ENCODE measurements at places on chromosomes 5 and 9.
A peak's percentile ranks its signal among the peaks of the same experiment; 100 is the strongest.

DNA sequence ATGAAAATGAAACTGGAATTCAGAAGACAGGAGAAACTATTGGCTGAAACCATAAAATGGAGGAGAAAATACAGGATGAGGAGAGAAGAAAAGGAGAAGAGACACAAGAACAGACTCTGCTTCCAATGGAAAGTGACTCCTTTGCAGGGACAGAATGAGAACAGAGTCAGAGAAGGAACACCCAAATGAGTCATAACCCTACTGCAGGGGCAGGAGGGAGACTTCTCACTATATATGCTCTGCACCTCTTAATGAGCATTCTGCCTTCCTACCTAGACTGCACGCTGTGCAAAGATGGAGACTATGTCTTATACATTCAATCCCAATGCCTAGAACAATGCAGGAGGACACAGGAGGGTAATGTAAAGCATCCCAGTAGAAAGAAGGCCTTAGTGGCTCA is 2.1 kb downstream of the SAXO1 start:
- DNase-seq: no peak

- DNase-seq: no peak
Measured at GRCh38 chr5:67339219-67339767, 142.7 kb upstream of the CD180 start.

- no peak for DNase-seq
Measured at GRCh38 chr5:91478096-91478495, 95.0 kb upstream of the ARRDC3 start.

DNA sequence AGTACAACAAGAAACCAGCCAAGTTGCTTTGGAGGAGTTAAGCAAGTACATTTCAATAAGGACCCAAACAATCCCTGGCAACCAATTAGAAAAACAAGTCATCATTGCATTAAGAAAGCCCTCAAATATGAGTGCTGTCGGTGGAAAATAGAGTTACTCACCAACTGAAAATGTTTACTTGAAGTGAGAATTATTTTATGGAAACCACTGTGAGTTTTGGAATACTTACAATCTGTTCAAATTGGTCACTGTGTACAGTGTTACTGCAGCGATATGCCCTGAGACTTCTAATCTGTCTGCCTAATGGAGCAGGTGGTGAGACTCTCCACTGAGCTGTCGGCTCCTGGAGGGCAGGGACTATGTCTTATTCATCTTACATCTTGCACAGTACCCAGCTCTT is 1073.2 kb upstream of the DMAC1 start:
- peak; percentile 8 for DNase-seq

DNA sequence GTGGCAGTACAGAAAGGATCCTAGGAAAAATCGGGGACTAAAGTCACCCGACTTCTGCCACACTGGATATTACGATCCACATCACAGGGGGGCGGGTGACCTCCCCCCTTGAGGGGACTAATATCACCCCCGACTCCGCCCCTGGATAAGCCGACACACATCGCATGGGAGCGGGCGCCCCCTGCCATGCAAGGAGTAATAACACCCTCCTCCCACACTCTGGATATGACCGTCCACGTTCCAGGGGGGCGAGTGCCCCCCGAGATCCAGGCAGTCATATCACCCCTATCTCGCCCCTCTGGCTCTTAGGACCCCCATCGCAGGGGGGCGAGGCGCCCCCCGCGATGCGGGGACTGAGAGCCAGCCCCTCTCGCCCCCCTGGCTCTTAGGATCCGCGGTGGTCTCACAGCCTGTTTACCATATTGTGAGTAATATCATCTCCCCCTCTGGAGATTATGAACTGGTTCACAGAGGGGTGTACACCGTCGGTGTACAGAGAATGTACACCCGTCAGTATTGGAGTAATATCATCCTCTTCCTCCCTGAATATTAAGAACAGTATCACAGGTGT is 423.0 kb downstream of the DIRAS2 start:
- DNase-seq: no peak

DNA sequence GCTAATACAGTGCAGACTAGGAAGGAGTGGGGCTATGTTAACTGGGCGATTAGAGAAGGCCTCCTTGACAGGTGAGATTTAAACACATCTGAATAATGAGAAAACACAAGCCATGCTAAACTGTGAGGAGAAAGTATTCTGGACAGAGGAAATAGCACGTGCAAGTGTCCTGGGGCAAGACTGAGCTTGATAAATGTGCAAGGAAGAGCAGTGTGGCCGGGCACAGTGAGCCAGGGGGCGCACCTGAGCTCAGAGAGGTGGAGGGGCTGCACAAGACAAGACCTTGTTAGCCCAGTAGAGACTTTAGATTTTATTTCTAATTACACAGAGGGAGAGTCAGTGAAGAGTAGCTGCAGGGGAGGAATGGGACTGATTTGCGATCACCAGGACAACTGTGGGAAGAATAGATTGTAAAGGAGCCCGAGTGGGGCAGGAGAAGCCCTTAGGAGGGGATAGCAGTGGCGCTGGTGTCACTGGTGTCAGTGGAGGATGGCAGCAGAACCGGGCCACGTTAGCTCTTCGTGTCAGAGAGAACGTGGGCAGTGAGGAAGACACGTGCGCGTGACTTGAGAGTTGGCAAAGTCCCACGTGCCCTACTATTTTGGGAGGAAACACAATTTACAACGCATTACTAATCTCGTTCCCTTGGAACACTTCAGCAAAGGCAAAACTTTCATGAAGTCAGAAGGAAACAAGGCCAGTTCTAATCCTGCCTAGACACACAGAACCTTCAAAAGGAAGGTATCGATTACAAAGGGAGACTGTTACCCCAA is 17.9 kb upstream of the C5orf47 start:
- DNase-seq: no peak

DNA sequence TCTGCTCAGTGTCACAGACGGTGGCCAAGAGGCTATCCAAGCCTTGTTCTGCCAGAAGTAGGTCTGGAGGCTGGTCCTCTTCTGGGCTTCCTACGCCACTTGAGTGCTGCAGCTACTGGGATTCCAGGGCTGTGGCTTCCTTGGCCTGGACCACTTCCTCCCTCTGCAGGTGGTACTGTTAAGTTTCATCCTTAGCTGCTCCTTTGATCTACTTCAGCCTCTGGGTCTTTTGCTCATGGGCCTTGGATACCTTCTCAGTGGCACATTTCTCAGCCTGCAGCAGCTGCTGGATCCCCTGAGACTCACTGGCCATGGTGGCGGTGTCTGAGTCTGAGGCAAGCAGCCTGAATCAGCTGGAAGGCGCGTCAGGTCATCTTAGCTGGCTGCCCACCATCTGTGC is 10.3 kb downstream of the CNOT8 start:
- DNase-seq: no peak

DNA sequence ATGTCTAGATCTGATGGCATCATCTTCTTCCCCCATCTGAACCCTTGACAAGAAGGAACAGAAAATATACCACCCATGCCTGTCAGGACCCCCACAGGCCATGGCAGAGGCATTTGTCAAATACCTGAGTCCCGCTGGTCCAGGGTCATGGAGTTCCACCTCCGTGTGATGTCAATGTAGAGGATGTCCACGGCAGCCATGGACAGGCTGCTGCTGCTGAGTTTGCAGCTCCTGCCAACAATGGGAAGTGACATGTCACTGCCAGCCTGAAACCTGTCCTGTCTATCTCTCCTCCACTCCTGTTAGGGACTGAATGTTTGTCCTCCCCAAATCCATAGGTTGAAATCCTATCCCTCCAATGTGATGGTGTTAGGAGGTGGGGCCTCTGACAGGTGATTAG is 208.8 kb downstream of the DAB2IP start:
- no peak for DNase-seq

DNA sequence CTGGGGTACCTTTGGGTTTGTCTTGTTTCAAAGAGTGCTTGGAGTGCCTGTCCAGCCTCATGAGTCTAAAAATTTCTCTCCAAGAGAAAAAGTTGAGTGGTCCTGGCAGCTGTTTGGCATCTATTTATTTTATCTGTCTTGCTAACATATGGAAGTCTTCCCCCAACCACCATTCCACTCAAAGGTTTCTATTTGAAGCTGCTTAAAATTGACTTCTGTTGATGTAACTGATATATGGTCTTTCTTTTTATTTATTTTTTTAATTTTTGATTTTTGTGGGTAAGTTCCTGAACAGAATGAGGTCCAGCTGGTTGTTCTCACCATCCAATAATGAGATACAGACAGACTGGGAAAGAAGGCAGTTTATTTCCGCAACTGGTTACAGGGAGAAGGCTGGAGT is 178.7 kb upstream of the SGCD start:
- no peak for DNase-seq

DNA sequence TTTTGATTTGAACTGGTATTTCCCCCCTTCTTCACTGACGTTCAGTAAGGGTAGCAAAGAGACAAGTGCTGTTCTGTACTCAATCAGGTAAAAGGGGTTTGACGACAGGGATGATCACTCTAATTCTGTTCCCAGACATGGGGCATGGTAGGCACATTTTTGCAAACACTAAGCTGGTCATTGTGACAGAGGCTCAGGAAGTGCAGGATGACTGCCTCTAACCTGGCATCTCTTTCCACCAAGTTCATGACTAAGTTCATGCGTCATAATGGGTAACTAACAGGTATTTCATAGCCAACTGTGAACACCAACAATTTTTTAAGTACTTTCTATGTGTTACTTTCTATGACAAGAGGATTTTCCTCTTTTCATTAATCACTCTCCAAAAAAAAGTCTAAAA is 166.5 kb downstream of the MAPKAP1 start:
- DNase-seq: no peak

DNA sequence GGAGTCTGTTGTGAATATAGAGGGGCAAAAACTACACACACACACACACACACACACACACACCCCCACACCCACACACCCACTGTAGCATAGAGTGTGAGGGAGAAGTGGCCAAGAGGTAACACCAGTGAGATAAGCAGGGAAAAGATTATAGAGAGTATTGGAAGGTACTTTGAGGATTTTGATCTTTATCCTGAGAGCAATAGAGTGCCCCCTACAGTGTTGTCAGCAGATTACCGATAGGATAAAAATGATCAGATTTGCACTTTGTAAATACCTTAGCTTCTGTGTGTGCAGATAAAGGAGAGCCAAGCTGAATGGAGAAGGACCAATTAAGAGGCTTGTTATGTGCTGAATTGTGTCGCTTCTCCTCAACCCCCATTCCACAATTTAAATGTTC is 32.3 kb downstream of the ERCC6L2 start:
- DNase-seq: no peak

DNA sequence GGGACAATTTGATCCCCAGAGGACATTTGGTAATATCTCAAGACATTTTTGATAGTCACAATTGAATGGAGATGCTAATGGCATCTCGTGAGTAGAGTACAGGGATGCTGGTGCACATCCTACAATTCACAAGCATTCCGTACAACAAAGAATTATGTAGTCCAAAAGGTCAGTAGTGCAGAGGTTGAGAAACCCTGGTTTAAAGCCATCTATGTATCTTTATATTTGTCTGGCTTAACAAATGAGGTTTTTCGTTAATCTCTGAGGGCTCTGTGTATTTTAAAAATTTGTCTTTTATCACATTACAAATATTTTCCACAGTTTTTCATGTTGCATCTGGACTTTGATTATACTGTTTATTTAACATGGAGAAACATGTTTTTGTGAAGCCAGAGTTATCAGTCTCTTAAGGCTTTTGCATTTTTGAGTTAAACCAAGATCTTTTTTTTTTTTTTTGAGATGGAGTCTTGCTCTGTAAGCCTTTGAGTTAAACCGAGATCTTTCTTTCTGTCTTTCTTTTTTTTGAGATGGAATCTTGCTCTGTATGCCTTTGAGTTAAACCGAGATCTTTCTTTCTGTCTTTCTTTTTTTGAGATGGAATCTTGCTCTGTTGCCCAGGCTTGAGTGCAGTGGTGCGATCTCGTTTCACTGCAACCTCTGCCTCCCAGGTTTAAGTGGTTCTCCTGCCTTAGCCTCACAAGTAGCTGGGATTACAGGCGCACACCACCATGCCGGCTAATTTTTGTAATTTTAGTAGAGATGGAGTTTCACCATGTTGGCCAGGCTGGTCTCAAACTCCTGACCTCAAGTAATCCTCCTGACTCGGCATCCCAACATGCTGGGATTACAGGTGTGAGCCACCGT is 2.8 kb downstream of the HSDL2 start:
- DNase-seq: no peak

- DNase-seq: peak; percentile 29
Measured at GRCh38 chr5:169064093-169064492, 236.8 kb downstream of the SLIT3 start.

DNA sequence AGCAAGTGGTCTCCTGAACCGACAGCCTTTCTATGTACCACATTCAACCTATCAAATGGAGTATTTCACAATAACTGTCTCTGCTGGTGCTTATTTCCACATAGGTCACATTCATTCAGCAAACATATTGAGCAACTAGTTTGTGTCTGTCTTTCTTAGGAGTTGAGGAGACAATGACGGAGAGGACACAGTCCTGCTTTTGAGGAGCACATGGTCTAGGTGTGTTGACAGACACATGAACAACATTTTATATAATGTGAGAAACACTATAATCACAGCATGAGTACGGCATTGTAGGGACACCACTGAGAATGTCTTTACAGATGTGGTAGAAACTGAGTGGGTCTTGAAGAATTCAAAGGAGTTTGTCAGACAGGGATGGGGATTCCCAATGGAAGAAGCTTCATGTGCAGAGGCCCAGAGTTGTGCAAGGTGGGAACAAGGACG is 28.5 kb downstream of the NFIL3 start:
- DNase-seq: peak; percentile 87

DNA sequence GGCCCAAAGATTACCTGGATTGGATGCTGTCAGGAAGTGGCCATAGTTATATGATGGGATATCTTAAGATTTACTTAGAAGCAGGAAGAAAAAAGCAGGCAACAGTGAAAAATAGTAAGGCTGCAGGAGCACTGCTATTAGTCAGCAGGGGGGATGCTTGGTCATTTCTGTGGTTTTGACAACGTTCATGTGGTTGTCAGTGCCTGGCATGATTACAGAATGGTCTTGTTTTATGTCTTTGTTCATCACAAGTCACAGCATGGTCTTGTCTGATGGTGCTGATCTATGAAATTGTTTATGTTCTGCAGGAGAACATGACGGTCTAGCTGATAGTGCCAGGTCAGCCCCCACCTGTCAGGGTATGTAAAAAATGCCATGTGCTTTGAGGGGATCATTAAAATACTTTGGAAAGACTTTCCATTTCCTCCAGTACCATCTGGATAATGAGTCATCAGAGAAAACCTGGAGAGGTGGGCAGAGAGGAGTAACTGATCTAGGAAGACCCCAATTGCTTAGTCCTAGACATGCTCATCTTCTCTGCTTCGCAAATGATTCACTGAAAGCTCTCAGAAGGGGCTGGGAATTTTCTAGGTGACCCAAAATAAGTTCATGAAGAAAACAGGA is 48.5 kb downstream of the PLGRKT start:
- DNase-seq: peak; percentile 81

GRCh38 chr5:17218353-17219005 is 1.0 kb downstream of the BASP1 start:
- peak; percentile 80 for DNase-seq

GRCh38 chr9:114233491-114234185 is 78.3 kb downstream of the COL27A1 start:
- no peak for DNase-seq

GRCh38 chr5:169876386-169876785 is 103.9 kb downstream of the INSYN2B start:
- DNase-seq: peak; percentile 34

DNA sequence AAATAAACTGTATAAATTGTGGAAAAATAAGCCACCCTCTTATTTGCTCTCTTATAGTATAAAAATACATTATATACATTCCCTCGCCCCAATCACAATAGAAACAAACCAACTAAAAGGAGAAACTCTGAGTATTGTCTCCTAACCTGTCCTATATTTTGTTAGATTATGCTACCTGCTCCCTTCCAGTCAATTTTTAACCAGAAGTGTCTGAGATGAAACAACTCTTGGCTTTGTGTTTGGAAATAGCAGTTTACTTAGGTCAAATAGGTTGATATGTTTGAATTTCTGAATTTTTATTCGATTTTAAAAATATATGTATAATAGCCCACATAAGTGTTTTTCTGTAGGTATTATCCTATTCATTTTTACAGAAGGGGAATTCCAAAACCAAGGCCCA is 475.0 kb upstream of the ZNF462 start:
- DNase-seq: no peak
